Right renal pelvis (tissue), 4 donors: ENCODE measurements at places on chromosomes 7 and 10. TPM values are rescaled to one million over a fixed set of nuclear protein-coding genes. Genes with fewer than 3 reads are reported as not detected.
A peak's percentile ranks its signal among the peaks of the same experiment; 100 is the strongest.

- DNase-seq, result no peak
Measured at GRCh38 chr7:151964951-151965350, 8.7 kb downstream of the GALNTL5 start.

DNA sequence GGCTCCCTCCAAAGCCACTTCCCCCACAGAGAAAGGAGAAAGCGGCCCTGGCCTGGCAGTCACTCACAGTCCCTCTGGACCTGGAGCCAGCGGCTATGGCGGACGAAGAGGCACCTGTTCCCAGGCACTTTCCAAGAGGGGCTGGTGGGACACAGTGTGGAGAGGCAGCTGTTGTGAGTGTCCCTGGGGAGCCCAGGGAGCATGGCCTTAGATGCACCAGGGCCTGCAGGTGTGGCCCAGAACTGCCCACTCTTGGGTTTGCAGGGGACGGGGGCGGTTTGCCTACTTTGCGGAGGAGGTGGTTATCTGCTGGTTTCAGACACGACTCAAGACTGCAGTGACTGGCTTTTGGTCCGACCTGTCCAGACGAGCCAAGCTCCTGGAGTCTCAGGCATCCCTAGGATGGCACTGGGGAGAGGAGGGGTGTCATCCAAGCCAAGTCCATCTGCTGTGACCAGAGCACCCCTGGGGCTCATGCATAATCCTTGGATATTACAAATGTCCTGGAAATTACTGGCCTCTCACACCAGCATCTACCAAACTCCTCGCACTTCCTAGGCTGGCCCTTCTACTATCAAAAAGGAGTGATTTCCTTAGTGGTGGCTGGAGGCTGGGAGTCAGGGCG is 18.4 kb downstream of the CTBP2 start:
- DNase-seq, result no peak

- DNase-seq, result no peak
Measured at GRCh38 chr7:57220746-57221145, 88.5 kb upstream of the ZNF479 start.

Gene HOXA5
- 83.8 TPM for polyA plus RNA-seq

- no peak for DNase-seq
Measured at GRCh38 chr7:41224063-41224763, 478.7 kb downstream of the INHBA start.

GRCh38 chr7:55072251-55072650 is 53.4 kb downstream of the EGFR start:
- no peak for DNase-seq

DNA sequence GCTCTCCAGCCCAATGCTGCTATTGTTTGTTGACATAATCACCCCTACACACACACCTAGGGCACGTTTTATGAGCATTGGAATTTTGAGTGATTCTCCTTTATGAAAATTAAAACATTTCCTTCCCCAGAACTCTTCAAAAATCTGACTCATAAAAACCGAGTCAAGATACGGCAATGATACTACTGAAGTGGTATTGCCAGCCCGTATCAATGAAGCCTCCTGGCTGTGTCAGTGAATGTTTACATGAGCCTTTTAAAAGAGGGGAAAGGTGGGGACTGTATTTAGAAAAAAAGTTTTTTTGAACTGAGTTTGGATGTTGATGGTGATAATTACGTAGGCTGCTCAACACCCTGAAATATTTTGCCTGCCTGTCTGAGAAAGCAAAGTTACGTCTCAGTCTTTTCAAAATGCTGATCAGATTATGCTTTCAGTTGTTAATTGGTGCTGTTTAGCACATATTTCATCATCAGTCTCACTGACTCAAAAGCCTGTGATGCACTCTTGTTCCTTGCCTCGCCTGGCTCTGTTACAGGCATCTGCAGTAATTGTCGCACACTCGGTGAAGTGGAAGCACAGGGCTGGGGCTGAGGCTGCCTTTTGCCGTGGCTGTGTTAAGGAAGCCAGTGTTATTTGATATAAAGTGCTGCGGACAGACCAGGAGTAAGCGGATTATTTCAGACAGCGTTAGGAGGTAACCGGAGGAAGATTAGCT is 157.4 kb upstream of the TCF7L2 start:
- DNase-seq, result no peak

- DNase-seq, result no peak
Measured at GRCh38 chr10:5556576-5556975, 31.8 kb downstream of the CALML3 start.

DNA sequence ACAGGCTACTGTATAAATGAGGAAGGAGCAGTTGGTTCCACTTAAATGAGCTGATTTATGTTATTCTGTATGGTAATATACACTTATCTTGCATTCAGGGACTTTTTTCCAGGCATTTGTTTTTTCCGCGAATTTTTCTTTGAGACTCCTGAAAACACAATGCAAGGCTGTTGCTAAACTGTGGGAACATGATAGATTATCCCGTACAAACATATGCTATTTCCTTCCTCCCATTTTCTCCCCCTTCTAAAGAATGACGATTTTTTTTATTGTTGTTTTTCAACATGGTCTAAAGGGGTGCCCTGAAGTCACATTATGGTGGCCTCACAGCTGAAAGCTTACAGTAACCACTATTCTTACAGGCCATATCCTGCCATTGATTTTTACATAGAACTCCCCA is 523.9 kb upstream of the NRP1 start:
- DNase-seq, result no peak

DNA sequence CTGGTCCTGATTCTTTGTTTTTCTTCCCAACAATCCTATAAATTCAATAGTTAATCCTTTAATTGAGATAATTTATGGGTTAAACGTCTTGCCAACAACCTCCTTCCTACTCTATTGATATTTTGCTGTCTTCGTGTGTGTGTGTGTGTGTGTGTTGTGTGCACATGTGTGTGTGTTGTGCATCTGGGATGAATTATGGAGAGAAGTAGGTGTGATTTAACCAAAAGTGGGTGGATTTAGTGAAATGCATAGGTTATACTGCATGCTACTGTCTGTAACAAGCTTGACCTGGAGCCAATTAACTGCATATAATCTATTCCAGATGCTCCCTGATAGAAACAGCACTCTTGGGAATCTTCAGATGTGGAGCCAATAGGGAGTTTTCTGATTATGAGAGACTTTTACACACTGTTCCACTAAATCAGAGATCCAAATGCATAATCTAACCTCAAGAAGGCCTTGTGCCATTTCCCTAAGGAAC is 61.2 kb downstream of the SEMA3D start:
- peak; percentile 30 for DNase-seq

DNA sequence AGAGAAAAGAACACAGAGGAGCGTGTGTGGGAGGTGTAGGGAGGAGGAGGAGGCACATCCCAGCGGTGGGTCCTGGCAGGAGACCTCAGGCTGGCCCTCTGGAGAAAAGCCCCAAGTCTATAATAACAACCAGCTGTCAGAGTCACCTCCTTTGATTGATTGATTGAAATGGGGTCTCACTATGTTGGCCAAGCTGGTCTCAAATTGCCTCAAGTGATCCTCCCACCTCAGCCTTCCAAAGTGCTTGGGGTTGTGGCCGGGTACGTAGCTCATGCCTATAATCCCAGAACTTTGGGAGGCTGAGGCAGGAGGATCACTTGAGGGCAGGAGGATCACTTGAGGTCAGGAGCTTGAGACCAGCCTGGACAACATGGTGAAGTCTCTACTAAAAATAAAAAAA is 103.0 kb upstream of the ANLN start:
- no peak for DNase-seq
